ENCODE measurements at places on chromosomes 11 and 22.
A peak's percentile ranks its signal among the peaks of the same experiment; 100 is the strongest.

DNA sequence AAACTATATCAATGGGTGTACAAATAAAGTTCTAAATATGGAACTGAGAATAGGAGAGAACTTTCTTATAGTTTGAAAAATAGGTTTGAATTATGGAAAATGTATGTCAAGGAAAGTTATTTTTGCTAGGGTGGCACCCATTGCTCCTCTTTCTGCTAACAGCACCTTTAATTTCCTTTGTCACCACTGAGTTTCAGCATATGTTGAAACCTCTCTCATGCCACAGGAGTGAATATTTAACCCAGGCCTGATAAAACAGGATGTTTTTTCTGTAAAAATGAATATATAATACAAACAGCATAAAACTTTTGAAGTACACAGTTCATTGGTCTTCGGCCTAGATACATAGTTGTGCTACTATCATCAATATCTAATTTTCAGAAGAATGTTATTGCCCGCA is 385.5 kb upstream of the ANO5 start:
- DNase-seq: no peak

DNA sequence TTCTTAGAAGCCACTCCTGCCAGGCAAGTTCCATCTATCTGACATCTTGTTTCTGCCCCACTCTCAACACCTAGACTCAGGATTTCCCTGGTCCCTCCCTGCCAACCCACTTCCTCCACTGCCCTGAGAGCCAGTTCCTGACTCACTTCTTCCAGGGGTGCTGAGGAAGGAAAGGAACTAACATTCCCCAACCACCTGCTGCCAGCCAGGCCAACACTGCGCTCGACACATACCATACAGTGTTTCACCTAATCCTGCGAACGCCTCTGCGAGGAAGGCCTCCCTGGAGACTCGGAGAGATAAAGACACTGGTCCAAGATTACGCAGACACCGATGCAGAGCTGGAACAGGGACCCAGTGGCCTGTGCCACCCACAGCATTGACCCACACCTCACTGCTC is 40.2 kb downstream of the MICAL3 start:
- DNase-seq: peak; percentile 56

GRCh38 chr22:23579280-23579679 is 810 bp downstream of the IGLL1 start:
- DNase-seq: no peak

DNA sequence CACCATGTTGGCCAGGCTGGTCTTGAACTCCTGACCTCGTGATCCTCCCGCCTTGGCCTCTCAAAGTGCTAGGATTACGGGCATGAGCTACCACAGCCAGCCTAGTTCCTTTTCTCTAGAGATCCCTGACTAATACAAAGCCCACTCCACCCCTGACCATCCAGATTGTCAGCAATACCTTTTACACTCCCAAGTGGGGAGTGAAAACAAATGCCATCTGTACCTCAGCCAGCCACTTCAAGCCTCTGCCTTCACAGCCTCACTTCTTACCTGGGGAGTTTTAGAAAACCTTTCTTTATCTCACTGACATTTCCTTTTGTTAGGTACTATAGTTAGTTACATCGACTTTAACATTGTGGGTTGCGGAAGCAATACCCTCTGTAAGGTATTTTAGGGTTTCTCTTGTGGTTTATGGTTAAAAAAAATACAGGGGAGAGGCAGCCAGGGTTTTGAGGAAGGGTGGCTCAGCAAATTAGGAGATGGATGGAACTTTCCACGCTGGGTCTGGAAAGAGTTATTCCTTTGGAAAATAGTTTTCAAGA is 8.9 kb downstream of the TOM1 start:
- no peak for DNase-seq

DNA sequence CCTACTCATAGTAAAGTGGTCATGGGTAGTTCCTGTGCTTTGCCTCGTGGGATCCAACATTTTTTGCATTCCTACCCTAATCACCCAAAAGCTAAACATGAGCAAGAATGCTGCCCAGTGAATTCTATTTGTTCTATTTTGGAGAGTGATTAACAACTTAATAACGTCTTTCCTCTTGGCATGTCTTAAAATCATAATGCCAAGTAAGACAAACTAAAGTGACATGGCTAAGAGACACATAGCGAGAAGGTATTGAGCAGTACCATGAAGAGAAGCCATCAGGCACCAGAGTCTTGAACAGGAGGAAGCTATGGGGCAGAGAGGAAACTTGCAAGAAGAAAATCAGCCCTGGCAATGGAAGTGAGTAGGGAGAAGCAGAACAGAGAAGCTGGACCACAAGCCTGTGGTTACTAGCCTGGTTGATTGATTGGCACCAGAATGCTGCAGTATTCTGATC is 32.0 kb downstream of the EXPH5 start:
- no peak for DNase-seq

DNA sequence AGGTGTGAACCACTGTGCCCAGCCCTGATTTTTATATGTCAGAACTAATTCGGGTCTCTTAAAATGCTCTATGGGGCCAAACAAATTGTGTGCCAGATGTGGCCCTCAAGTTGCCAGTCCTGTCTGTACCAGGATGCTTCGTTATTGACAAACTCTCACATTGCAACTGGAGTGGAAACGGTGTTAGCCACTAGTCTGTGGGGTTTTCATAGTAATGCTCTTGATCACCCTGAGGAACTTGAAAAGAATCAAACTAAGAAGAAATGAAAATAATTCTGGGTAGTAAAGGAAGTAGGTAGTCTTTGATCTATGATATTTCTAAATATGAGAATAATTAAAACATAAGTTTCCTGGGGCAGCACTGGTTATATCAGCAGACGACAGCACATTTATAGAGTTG is 67.3 kb upstream of the ADSL start:
- DNase-seq: no peak

GRCh38 chr22:28711820-28712777 is 29.5 kb downstream of the CHEK2 start:
- DNase-seq: no peak

DNA sequence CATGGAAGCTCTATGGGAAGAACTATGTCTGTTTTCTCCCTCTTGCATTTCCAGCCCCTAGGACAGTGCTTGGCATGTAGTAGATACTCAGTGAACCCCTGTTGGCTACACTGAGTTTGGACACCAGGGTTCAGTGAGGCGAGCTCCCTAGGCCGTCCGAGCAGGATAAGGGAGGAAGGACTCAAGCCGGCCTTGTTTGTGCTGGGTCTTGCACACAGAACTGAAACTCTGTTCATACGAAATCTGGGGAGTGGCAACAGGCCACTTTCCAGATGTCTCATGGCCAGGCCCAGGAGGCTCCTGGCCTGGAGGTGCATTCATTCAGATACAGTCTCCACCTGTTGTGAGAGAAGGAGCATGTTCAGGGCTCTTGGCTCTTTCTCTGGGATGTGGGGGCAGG is 23.6 kb upstream of the LMO1 start:
- DNase-seq: no peak

GRCh38 chr11:34243600-34244464 is 114.0 kb downstream of the ABTB2 start:
- no peak for DNase-seq

GRCh38 chr22:22748297-22748743 is 103.9 kb downstream of the GGTLC2 start:
- peak; percentile 58 for DNase-seq

DNA sequence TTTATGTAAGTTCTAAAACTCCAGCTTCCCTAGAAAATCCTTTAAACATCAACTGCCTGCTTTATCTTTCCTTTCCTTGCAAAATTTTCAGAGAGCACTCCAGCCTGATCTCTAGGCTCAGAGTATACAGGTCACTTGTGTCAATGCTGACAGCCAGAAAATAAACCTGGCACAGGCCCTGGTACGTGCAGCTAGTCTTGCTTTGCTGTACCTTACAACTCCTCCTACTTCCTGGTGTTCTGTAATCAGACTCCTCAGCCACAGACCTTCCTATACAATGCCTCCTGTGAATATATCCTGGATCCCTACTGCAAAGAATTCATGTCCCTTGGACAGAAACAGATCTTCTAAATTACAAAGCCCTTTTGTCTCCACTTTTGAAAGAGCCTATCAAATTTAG is 24.2 kb upstream of the TMEM123 start:
- no peak for DNase-seq

DNA sequence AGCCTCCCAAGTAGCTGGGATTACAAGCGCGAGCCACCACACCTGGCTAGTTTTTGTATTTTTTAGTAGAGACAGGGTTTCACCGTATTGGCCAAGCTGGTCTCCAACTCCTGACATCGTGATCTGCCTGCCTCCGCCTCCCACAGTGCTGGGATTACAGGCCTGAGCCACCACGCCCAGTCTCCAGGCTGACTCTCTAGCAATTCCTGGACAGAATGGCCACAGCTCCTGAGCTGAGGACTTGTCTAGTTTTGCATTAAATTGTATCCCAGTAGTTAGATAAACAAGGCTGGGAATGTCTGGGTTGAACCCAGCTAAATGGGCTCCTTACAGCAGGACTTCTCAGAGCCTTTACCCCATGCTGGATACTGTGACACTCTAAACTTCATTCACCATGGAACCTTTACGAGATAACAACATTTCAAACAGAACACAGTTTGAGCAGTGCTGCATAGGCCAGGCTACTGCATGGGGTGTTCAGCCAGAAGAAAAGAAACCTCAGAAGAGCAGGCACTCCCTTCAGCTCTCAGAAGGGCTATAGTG is 13.9 kb upstream of the MOGAT2 start:
- no peak for DNase-seq

GRCh38 chr11:70326365-70326811 is 55.9 kb downstream of the PPFIA1 start:
- no peak for DNase-seq

GRCh38 chr11:78417888-78418583 is 416 bp upstream of the GAB2 start:
- peak; percentile 94 for DNase-seq

- DNase-seq: no peak
Measured at GRCh38 chr22:23090457-23090835, 20.1 kb downstream of the GNAZ start.

DNA sequence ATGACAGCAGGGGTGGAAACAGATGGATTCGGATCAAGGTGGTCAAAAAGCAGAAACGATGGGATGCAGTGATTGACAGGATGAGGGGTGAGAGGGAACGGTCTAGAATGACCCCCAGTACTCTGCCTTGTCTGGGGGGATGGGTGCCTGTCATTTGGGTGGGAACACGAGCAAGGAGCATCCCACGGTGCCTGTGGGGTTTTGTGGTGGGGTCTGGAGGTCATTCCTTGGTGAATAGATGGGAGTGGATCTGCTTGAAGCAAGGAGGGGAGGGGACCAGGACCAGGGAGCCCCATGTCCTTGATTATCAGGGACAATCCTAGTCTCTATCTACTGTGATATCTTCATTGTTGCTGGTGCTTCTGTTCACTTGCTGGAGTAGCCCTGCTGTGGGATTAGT is 8.1 kb upstream of the CERK start:
- no peak for DNase-seq

GRCh38 chr11:3203221-3204043 is 15.2 kb downstream of the MRGPRG start:
- DNase-seq: no peak

GRCh38 chr22:37823134-37823985 is at the start of gene GALR3:
Gene GALR3 (plus strand): TSS chr22:37823382. CDS start chr22:37823407, 25 bp downstream.
- DNase-seq: no peak

DNA sequence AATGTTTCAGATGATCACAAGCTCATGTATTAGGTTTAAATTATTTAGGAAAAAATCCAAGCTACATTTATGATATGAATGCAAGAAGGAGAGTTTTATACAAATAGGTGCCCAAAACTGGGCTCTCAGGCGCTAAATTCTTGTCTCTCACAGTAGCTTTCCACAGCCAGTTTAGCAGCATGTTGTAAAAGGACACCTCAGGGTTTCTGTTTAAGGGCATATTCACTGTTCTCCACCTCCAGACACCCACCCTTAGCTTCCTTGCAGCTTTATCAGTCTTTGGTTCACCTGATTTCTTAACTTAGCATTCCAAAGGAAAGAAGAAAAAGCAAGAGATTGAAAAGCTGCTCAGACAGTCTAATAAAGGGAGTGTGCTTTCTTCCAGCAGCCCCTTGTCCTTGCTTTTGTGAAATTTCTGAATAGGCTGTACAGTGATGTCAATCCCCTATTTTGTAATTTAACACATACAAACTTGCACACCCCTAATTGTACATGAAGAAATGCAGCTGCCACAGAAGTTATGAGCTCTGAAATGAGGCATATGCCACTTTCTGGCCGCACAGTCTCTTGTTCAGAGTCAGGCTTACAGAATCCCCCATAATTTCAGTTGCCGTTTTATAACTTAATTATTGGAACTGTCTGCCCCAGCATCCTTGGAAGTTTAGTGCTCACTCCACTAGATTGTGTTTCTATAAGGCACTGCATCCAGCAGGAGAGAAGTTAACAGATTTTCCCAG is 262.1 kb downstream of the DDX10 start:
- DNase-seq: no peak

DNA sequence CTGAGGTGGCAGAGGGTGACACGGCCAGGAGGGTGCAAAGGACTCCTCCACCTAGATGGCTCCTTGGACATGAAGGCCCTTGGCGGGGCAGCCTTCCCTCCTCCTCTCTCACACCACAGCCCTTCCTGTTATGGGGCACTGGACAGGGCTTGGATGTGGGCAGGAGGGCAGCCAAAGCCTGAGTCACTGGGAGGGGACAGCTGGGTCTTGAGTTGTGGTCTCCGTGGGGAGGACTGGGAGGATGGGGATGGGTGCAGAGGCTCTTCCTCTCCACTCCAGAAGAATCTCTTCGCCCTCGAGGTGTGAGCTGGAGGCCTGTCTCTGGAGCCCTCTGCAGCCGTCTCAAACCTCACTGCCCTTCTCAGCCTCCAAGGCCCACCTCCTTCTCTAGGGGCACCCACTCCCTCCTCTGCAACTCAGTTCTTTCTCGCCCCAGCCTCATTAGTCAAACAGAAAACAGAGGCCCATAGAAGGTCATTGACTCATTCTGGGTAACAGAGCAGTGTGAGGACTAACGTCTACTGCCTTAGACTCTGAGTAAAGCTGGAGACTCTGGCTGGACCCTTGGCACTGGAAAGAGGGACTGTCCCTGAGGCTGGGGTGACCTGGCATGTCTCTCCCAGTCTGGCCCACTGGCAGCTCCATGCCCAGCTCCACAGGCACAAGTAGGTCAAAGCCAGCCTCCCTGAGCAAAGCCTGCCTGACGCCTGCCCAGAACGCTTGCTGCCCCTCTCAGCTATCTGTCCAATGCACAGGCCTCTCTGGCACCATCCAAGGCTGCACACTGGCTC is 47.5 kb upstream of the CDON start:
- no peak for DNase-seq

- DNase-seq: no peak
Measured at GRCh38 chr11:17700991-17701390, 18.4 kb upstream of the MYOD1 start.

- DNase-seq: no peak
Measured at GRCh38 chr11:117606790-117607189, 190.2 kb downstream of the DSCAML1 start.

DNA sequence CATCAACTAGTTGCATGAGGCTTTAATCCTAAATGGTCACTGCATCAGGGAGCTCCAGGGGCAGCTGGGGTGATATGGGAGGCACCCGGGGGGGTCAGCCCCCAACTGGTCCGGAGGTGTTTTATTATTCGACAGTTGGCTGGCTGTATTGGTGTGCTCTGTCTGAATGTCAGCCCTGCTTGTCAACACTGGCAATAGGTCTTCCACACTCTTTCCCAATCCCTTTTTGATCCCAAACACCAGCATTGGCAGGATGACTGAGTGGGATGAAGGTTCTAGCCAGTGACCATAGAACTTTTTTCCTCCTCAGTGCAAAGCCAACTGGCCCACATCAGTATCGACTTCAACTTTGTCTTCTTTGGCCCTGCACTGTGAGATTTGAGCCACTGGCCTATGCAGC is 8.9 kb upstream of the LDLRAD3 start:
- no peak for DNase-seq

- no peak for DNase-seq
Measured at GRCh38 chr11:83572581-83573496, 286.7 kb upstream of the CCDC90B start.

- no peak for DNase-seq
Measured at GRCh38 chr22:48868554-48868953, 959.1 kb downstream of the BRD1 start.
